ENCODE measurements at places on chromosomes 5 and 9. TPM values are rescaled to one million over a fixed set of nuclear protein-coding genes. Genes with fewer than 3 reads are reported as not detected.
A peak's percentile ranks its signal among the peaks of the same experiment; 100 is the strongest.

Gene ADAMTS12
- polyA plus RNA-seq: not detected

Gene SPTAN1
- polyA plus RNA-seq: 132 TPM

DNA sequence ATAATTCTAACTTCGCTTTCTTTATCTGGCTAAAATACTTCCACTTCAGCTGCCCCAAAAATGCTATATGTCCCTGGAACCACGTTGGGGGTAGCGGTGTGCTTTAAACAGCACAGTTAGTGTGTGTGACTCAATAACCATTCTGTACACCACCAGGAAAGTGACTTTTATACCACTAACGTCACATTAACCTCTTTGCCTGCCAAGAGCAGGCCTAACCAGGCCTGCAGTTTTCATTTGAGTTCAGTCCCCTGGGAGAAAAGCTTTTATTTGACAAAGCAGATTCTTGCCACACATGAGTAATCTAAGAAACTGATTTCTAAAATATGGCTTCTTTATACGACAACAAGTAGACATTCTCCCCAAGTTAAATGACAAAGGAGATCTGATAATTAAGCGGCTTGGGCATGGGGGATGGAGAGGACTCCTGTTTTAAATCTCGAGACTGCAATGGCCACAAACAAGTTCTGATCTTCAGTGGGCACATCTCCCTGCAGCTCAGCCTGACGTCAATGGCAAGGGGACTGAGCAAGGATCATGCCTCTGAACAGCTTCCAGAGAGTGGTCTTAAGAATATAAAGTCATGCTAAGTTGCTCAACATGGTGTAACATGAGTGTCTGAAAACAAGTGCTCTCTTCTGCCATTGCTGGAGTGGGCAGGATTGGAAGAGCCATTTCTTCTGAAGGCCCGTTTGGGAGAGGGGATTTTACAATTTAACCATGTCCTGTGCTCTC lies 91.8 kb downstream of the GLIS3 start:
- H3K27me3 ChIP-seq: no peaks in the 10 kb centered on the region
- H3K36me3 ChIP-seq: no peaks in the 10 kb centered on the region
- H3K4me1 ChIP-seq: no peaks in the 10 kb centered on the region
- DNase-seq: no peak
- no peak overlapping the region for H3K4me3 ChIP-seq

DNA sequence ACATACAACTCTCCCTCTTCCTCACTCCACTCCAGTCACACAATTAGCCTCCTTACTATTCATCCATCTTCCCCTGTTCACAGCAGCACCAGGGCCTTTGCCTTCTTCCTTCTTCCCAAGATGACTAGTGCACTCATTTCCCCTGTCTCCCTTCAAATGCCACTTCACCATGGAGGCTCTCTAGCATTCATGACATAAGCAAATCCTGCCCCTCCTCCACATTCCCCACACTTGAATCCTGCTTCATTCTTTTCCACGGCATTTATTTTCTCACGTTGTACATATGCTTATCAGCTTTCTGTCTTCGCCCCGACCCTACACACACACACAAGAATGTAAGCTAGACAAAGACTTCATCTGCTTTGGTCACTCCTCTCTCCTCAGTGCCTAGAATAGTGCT lies 133.3 kb downstream of the CDK5RAP2 start:
- no peak for DNase-seq
- H3K27me3 ChIP-seq: no peaks in the 10 kb centered on the region
- H3K4me1 ChIP-seq: peaks cover 4% of the 10 kb centered on the region
- no peak overlapping the region for H3K4me3 ChIP-seq

- no peak overlapping the region for H3K27ac ChIP-seq
- no peak overlapping the region for H3K4me3 ChIP-seq
- no peak for DNase-seq
- peaks cover 6% of the 10 kb centered on the region for H3K4me1 ChIP-seq
Measured at GRCh38 chr5:58764199-58764598, 181.3 kb downstream of the RAB3C start.

DNA sequence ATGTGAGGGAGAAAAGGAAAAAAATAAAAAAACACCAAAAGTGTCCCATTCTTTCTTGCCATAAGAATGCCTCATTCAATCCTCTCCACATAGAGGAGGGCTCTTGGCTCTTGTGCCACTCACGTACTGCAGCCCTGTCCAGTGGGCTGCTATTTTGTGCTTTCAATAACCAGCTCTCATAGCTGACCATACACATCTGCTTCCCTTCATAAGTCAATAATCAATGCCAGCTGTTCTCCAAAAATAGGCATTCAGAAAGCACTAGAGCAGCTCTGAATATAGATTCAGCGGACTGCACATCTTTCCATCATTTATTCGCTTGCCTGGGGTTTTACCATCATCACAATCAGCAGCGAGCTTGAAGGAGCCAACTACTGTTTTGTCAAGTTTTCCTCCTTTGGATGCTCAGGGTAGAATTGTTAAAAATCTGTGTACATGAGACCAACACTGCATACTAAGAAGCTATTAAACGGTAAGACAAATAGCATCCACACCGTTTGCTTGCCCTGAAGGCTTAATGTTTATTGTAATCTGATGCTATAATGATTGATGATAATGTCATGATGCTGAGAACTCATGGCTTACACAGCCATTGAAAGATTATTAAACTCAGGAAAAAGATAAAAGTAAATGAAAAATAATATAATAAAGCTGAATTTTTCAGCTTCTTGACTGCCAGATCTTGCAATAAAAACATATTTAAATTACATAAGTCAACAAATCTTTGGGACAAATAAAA lies 80.0 kb downstream of the OXCT1 start:
- H3K27ac ChIP-seq: no peak overlapping the region
- no peaks in the 10 kb centered on the region for H3K36me3 ChIP-seq
- no peak for DNase-seq

DNA sequence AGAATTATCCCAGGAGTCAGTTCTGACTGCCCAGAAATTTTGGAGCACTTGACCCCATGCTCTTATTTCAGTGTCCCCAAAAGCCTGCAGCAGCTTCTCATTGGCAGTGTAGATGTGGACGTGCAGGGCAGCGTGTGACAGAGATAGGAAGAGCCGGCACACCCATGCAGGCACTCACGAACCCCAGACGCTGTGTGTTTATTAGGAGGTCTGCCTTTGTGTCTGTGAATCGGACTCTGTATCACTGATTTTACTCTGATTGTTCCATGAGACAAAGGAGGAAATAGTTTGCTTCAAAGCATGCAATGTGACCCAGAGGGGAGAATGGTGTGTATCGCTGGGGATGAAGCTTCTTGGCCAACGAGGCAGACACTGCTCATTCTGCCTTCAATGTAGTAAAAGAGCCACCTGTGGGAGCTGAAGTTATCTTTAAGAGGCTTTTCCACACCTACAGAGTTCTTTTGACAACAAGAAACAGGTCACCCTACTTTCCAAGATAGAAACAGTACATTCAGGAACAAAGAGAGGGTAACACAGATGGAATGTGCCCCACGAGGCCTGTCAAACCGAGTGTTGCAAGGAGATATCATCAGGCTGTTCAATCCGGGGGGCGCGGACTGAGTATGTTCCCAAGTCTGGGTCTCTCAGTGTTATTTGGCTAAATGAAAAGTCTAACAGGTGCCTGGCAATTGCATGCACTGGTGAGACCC lies 224.0 kb downstream of the NTRK2 start:
- H3K4me3 ChIP-seq: no peak overlapping the region
- DNase-seq: no peak
- no peaks in the 10 kb centered on the region for H3K4me1 ChIP-seq
- H3K36me3 ChIP-seq: no peaks in the 10 kb centered on the region

DNA sequence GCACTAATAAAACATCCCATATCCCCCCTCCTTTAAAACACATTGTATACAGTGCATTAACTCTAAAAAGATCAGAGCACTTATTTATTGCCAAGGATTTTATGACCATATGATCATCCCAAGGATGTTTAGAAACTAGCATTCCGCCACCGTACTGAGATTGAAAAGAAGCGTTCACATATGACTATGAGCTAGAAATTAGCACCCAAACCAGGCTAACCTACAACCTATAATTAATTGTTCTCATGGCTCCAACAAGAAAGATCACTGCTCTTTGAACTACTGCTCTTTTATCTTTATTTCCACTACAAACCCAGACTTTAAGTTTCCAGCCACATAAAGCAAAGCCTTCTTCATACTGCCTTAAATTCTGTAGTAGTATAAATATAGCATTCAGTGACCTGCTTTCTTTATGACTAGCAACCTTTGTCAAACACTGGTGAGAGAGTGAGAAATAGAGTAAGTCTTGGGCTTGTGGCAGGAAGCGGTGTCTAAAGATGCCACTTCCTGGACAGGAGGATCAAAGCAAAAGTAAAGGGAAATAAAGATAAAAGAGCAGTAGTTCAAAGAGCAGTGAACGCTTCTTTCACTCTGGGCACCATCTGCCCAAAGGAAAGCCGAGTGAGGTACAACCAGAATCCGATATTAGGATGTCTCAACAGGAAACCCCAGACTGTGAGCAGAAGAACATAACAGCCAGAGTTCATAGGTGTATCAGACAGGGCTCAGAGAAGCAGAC lies 151.1 kb upstream of the ERCC6L2 start:
- no peaks in the 10 kb centered on the region for H3K27me3 ChIP-seq
- no peak overlapping the region for H3K4me3 ChIP-seq
- no peaks in the 10 kb centered on the region for H3K36me3 ChIP-seq
- H3K4me1 ChIP-seq: peaks cover 34% of the 10 kb centered on the region
- H3K27ac ChIP-seq: no peak overlapping the region
- peak; percentile 38 for DNase-seq

Measured in CD8-positive, alpha-beta memory T cell (primary cell).